Omental fat pad (tissue), 4 donors: ENCODE measurements at places on chromosomes 13 and 19.

DNA sequence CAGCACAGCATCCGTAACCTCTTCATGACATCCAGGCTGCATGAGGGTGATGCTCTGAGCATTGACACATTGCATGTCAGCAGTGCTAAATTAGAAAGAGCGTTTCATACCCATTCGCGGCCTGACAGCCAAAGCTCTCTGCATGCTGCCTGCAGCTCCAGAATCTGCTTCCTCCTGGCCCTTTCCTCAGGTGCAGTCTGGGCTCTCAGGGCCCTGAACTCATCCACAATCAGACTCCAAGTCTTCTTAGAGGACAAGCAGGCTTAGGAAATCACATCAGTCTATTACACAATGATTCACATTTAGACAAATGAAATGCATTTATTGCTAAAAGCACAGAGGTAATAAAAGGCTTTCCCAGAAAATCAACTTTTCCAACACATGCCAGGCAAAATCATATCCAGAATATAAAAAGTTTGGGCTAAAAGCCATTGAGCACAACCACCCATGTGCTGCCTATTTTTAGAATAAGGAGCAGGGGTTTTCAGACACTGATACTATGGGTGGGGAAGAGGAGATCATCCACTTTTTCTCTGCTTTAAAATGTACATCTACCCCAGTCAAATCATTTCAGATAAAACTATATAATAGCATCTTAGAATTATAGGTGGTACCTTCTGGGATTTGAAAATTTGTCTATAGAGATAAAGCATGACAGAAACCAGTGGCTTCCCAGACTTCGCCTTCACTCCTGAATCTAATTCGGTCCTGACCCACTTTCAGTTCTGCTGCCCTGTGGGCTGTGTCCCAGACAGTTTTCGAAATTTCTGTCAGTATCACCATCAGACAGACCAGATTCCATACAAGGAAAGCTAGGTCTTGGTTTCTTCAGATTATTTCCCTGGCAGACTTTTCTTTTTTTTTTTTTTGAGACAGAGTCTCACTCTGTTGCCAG is 109.3 kb downstream of the COL4A2 start:
- no peak for DNase-seq

DNA sequence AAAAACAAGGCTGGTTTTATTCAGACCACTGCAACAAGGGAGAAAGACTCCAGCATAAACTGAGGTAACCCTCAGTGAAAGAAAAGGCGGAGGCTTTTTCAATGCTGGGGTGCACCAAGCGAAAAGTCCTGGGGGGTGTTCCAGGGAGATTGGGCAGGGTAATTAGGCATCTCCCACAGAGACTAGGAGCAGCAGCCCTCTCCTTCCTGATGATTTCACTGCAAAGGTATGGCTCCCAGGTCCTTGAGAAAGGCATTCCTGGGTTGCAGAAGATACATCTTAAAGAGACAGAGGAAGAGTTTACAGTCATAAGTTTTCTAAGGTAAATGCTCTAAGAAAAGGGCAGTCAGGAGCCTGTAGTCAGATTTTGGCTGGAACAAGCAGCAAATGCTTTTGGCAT is 412.0 kb downstream of the FOXO1 start:
- DNase-seq = no peak

DNA sequence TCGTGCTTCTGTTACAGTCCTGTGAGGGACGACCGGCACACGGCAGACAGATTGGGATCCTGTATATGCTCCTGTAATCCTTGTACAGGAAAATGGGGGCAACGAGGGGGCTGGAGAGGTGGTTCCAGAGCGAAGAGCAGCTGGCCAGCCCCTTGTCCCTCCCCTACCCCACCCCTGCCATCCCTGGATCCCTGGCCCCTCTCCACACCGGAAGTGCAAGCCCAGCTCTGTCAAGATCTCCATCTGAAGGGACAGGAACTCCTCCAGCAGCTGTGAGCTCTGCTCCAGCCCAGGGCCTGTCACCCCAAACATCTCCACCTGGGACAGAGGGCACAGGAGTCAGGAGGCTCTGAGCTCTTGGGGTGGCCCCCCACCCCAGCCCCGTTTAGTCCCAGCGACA is 5.5 kb upstream of the CCER2 start:
- DNase-seq = no peak

- DNase-seq = no peak
These were observed 8.3 kb upstream of the DZIP1 start for GRCh38 chr13:95652821-95653220.

DNA sequence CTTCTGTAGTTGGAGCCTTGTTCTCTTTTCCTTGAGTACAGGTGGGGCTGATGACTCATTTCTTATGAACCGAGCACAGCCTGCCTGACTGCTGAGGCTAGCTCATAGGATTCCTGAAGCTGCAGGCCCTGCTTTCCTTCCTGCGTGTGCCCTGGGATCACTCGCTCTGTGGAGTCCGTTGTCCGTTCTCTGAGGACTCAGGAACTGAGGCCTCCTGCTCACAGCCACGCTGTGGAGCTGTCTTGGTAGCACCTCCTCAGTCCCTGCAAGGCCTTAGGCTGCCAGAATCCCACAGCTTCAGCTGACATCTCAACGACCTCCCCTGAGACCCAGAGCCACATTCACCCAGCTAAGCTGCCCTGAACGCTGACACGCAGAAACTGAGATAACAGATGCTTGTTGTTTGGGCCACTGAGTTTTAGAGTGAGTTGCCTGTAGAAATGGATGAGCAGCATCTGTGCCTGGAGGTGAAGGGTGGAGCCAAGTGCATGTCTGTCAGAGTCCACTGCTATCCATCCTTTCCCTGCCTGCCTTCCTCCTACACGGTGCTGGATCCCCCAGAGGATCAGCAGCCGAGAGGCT is 72.9 kb downstream of the ARHGEF7 start:
- DNase-seq = no peak

GRCh38 chr13:109123971-109124370 is 494.6 kb downstream of the MYO16 start:
- no peak for DNase-seq

DNA sequence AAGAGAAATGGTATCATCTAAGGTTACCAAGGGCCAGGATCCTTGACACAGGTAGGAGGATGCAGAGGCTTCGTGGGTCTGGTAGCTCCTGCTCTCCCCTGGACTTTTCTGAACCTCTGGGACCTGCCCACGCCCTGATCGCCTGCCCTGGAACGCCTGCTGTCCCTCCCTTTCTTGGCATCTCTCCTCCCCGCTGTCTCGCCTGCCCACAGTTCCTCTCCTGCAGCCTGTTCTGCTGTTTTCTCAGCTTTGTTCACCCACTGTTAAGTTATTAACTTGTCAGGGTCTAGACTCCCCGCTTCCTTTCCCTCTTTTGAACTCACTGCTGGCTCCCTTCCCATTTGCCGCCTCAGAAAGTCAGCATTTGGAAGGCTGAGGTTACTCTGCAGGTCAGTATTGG is 19.8 kb downstream of the SERP2 start:
- DNase-seq = no peak

GRCh38 chr13:45456196-45456972 is 8.4 kb upstream of the COG3 start:
- no peak for DNase-seq

DNA sequence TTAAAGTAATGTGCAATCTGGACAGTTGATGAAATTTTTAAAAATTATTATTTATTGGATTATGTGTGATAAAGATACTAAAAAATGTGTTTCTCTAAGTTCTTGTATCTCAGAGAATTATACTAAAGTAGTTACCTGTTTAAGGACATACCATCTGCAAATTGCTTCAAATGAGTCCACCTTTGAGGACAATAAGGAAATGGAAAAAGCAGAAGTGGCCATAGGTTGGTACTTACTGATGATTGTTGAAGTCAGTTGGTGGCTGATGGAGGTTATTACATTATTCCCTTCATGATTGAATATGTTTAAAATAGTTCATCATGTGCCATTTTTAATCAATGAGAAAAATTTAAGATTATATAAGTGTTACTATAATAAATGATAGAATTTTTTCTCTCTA is 367.0 kb downstream of the MYO16 start:
- DNase-seq = no peak

DNA sequence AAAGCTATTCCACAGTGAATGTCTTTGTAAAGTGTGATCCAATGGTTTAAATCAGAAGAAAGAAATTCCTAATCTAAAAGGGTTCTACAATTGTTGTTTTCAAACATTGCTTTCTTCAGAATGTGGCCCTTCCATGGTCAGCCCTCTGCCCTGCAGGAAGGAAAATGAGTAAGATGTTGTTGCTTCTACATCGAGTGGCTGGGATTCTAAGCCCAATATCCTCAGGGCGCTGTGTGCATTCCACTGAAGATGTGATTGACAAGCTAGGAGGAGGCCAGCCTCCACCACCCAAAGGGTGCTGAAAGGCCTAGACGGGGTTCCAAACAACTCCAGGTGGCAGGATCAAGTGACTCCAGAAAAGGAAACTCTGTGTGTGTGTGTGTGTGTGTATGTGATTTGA is 316.9 kb upstream of the TSHZ3 start:
- no peak for DNase-seq

- DNase-seq = no peak
These were observed 1.2 kb upstream of the ZNF579 start for GRCh38 chr19:55581823-55582223.

- no peak for DNase-seq
These were observed 632.3 kb downstream of the SLITRK6 start for GRCh38 chr13:85166891-85167290.

DNA sequence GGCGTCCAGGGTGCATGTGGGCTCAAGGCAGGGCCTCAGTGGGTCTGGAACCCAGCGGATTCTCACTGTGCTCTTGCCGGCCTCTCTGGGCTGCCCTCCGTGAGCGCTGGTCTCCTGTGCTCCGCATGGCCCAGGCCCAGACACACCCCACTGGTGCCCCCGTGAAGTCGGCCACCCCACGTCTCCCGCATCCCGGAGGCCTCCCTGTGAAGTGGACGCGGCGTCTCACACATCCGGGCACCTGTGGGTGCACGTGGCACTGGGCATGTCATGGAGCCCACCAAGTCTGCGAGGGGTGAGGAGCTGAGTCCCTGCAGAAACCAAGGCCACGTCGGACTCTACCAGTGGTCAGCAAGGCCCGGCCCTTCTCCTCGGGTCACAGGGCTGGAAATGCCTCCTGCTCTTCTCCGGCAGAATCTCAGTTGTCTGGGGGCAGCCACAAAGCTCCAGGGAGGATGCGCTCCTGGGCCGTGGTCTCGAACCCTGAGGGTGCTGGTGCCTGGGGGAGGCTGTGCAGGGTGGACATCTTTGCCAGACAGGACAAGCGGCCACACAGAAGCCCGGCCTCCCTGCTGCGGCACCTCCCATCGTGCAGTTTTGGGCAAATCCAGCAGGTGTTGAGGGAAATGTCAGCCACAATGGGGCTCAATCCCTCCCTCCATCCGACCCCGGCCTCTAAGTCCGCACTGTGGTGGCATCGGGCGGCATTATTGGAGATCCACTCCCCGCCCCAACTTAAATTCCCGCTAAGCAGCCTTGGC is 2.2 kb downstream of the C13orf46 start:
- DNase-seq = no peak

DNA sequence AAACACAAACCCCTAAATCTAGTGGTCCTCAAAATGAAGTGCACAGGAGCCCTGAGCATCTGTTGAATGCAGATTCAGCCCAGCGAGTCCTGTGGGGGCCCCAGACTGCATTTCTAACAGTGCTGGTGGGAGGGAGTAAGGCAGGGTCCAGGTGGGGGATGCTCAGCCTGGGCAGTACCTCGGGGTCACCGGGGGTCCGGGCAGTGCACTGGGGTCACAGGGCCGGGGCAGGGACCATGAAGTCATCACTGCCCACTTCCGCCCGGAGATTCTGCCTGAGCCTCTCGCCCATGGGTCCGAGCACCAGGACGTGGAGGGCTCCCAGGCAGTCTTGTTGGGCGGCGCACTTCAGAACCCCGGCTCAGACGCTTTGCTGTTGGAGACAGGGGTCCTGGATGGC is 838 bp upstream of the ATP4B start:
- DNase-seq = no peak

DNA sequence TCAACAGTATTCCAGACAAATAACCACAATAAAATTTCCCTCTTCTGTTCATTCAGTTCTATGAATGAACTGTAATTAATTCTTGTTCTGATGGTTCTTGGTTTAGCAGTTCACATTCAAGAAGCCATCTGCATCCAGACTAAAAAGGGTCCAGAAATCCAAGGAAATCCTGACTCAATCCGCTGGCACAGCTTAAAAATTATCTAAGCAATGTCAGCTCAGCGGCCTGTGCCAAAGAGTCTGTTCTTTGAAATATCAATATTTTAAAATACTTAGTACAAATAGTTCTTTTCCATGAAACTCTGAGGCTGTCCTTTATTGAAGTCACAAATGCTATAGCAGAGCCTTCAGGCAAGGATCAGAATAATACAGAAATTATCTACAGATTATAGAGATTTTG is 57.2 kb downstream of the DHRS12 start:
- no peak for DNase-seq

DNA sequence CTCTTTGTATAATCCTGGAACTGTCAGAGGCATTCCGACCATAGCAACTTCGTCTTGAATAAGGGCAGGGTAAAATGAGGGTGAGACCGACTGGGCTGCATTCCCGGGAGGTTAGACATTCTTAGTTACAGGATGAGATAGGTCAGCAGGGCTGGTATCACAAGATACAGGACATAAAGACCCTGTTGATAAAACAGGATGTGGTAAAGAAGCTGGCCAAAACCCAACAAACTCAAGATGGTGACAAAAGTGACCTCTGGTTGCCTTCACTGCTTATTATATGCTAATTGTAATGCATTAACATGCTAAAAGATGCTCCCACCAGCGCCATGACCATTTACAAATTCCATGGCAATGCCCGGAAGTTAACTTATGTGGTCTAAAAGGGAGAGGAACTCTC is 27.7 kb upstream of the MBNL2 start:
- no peak for DNase-seq

GRCh38 chr13:98364647-98365046 is 187.6 kb upstream of the RNF113B start:
- DNase-seq = no peak

- DNase-seq = no peak
These were observed 141.5 kb downstream of the AKAP11 start for GRCh38 chr13:42413484-42413815.

DNA sequence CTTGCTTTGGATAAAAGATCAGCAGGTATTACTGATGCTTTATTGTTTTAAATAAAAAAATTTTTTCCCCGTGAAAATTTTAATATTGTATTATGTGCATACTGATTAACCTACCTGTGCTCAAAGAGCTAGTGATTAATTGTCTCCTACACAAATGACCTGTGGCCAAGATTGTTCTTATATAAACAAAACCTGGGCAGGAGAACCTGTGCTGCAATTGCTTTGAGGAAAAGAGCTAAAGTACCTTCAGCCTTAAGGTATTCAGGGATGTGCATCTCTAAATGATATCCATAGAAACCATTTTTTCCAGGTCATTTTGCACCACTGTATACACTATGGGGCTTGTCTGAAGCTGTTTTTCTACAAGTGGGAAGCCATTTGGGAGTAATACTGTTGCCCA is 1.2 kb downstream of the FRY start:
- DNase-seq = no peak

GRCh38 chr13:27504128-27504867 is 53.9 kb upstream of the MTIF3 start:
- no peak for DNase-seq

- no peak for DNase-seq
These were observed 12.2 kb downstream of the PLEKHJ1 start for GRCh38 chr19:2223959-2224358.

- DNase-seq = no peak
These were observed 255.3 kb downstream of the TEX29 start for GRCh38 chr13:111575719-111576118.

- no peak for DNase-seq
These were observed 20.4 kb upstream of the ERCC5 start for GRCh38 chr13:102825400-102825799.

- DNase-seq = no peak
These were observed 32.0 kb upstream of the TUBGCP3 start for GRCh38 chr13:112619730-112620631.
